ENCODE measurements at places on chromosomes 11 and 22. TPM values are rescaled to one million over a fixed set of nuclear protein-coding genes. Genes with fewer than 3 reads are reported as not detected.

DNA sequence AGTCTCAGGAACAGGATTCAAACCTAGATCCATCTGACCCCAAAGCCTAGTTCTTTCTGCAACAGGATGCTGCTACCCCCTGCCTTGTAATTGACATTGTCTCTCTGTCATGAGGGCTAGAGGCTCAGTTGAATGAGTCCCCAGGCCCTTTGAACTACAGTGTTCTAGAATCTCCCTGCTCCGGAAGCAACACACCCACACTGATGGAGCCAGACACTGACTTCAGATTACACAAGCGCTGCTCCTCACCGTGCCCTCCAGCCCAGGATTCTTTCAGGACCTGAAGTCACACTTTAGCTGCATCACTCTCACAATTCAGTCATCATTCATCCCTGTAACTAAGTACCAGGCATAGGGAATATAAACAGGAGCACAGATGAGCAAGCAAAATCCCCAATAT is 69.6 kb downstream of the RAB30 start:
- no peak for DNase-seq

DNA sequence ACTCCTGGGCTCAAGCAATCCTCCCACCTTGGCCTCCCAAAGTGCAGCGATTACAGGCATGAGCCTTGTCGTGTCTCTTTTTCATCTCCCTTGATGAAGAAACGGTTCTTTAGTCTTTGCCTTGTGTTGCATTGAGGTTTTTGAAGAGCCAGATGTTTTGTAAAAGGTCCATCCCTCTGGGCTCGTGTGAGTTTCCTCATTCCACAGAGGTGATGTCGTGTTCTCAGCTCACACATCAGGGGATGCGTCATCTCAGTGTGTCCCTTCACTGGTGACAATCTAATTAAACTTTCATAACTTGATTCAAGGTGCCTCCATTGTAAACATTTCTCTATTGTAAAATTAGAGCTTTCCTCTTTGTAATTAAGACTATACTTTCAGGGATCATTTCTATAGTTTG is 29.7 kb upstream of the TEF start:
- no peak for DNase-seq

OR51V1 gene
- total RNA-seq, result not detected

GRCh38 chr22:25722626-25723025 is 19.4 kb upstream of the MYO18B start:
- DNase-seq, result no peak

GRCh38 chr11:116600930-116601329 is 171.9 kb downstream of the BUD13 start:
- no peak for DNase-seq

GRCh38 chr11:122578171-122578825 is 77.2 kb upstream of the UBASH3B start:
- no peak for DNase-seq

ARL14EP gene
- 28.9 TPM for total RNA-seq

DNA sequence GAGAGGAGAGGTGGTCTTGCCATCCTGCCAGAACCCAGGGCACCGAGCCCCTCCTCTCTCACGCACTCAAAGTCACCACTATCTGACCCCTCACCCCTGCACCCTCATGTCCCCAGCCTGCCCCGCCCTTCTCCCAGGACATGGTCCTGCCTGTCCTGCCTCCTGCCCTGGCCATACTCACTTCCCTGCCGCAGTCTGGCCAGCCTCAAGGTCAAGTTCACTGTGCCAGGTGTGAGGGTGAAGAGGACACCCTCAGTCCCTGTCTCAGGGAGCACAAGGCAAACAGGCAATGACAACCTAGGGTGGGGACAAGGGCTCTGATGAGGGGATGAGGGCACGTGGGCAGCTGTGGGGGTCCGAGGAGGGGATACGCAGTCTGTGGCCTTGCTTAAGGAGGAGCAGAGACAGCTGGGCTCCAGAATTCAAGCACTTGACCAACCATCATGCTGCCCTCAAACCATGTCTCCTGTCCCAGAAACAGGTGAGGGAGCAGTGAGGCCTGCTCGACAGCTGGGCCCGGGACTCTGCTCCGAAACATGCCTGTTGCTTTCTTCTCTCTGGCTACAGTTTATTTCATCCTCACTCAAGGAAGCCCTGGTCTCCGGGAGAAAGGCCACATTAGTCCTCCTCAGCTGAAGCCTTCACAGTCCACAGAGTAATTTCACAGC is 36.6 kb downstream of the PDGFB start:
- DNase-seq, result no peak

GRCh38 chr22:41048791-41049717 is 43.3 kb upstream of the EP300 start:
- peak; percentile 23 for DNase-seq

- no peak for DNase-seq
These were observed 7.2 kb downstream of the GRK2 start for GRCh38 chr11:67273260-67273990.

DNA sequence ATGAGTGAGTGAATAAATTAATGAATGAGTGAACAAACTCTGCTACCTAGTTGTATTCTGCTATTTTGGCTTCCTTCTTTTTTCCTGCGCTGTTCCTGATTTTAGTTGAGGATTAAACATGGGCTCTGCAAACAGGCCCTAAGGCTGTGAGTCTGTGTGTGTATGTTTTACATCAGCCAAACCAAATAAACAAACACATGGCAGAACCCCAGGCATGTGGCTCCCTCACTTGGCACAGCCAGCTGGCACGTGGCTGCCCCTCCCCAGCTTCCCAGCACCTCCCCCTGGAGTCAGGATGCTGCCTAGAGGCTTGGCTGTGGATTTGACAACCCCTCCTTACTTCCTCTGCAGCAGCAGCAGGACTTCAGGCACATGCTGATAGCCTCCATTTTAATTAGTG is 593.2 kb downstream of the INSC start:
- DNase-seq, result no peak

GRCh38 chr22:43288378-43288777 is 54.8 kb downstream of the SCUBE1 start:
- DNase-seq, result no peak

DNA sequence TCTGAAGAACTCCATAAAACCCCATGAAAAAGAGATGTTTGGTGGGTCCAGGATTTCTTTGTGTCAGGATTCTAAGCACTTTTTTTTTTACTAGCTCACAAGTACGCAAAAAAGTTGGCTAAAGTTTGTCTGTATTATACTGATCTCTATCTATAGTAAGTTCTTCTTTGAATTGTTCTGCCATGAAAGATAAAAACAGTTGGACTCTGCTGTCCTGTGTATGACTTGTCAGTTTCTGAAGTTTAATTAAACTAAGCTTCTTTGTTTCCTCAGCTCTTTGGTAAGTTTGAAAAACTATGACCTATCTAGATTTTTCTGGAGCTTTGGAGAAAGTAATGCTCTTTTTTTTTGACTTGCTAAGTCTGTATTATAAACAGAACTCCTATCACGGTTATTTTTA is 812.2 kb upstream of the LUZP2 start:
- no peak for DNase-seq

MUC15 gene
- total RNA-seq, result not detected

DNA sequence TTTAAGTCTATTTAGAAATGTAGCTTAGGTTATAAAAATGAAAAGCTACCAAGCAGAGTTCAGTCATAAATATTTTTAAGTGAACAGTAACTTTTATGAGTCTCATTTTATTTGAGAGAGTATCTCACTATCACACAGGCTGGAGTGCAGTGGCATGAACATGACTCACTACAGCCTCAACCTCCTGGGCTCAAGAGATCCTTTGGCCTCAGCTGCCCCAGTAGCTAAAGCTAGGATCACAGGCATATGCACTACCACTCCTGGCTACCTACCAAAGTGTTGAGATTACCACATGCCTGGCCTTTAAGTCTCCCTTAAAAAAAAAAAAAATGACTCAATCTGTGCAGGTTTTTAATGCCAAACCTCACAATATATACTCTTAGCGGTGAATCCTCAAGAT is 34.7 kb upstream of the CLNS1A start:
- no peak for DNase-seq

IL18BP gene
- total RNA-seq, result 10.7 TPM

GRCh38 chr11:13902523-13902922 is 60.0 kb upstream of the SPON1 start:
- no peak for DNase-seq
